Stimulated activated CD4-positive, alpha-beta T cell treated with anti-CD3 and anti-CD28 coated beads, Interleukin-1b, Interleukin-23, amount 100 ng/mL, for 24 hours (primary cell): ENCODE measurements at places on chromosomes 12 and 14.

GRCh38 chr14:74855945-74856344 lies 20.0 kb downstream of the PROX2 start:
- no peak for DNase-seq

DNA sequence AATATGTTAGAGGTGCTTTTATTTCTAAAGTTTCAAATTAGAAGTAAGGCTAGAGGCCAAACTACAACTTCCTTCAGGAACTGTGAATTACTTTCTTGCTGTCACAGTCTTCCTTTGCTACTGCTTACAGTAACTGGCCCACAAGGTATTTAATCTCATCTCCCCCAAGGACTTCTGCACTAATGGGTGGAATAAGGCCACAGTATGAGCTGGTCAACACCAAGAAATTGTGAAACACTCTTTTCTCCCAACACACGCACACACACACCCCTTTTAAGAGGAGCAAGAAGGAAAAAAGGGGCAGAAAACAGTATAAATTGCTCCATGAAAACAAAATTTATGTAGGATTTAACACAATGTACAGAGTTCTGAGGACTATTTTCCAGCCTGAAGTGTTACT lies 45.6 kb downstream of the SCAF11 start:
- no peak for DNase-seq

DNA sequence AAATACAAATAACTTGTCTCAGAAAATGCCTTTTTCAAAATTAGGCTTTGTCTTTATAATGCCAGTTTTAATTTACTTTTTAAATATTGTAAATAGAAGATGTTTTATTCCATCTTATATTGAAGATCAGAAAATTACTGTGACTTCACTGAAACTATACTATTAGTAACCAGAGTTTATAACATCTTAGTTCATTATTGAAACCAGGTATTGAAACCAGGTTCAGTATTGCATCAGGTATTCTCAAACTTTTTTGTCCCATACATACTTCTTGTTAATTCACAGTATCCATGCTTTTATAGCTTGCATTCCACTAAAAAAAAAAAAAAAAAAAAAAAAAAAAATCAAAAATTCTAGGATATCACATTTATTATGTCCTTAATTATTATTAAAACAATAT lies 227.5 kb downstream of the GXYLT1 start:
- no peak for DNase-seq

GRCh38 chr12:57607958-57608663 lies 3.1 kb upstream of the ARHGEF25 start:
- no peak for DNase-seq

DNA sequence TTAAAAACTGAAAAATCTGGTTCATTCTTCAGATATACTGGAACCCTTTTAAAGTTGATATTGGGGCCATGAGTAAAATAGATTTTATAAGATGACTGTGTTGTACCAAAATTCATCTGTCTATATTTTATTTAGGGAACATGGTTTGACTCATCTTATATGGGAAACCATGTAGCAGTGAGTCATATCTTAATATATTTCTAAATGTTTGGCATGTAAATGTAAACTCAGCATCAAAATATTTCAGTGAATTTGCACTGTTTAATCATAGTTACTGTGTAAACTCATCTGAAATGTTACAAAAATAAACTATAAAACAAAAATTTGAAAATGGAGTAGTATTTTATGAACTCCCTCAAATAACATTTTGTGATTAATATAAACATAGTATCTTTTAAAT lies 14.2 kb downstream of the PTGER2 start:
- no peak for DNase-seq

- no peak for DNase-seq
These were observed 172.6 kb downstream of the RASSF9 start for GRCh38 chr12:85663631-85664030.

DNA sequence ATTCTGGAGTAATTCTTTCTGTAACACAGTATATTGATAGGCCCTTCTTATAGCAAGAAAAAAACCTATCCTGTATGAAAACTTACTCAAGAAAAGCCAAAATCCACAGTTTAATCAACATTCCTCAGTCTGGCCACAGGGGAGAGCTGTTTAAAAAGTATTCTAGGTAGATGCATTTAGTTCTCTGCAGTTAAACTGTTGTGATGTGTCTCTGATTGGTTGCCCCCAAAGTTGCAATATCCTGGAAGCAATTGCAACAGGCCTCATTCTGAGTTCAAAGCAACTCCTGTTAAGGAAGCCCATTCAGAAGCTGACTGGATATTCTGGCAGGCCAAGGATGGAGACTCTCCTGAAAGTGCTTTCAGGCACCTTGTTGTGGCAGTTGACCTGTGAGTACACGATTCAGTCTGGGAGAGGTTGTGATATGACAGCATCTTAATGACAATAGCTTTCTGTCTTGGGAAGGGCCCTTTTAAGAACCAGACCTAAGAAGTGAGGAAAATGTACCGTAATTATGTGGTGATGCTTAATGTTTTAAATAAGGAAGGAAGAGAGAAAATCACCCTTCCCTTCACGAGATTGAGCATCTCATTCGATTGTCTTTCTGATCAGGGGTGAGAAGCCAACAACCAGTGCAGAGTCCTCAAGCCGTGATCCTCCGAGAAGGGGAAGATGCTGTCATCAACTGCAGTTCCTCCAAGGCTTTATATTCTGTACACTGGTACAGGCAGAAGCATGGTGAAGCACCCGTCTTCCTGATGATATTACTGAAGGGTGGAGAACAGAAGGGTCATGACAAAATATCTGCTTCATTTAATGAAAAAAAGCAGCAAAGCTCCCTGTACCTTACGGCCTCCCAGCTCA lies 420.7 kb downstream of the DAD1 start:
- no peak for DNase-seq

DNA sequence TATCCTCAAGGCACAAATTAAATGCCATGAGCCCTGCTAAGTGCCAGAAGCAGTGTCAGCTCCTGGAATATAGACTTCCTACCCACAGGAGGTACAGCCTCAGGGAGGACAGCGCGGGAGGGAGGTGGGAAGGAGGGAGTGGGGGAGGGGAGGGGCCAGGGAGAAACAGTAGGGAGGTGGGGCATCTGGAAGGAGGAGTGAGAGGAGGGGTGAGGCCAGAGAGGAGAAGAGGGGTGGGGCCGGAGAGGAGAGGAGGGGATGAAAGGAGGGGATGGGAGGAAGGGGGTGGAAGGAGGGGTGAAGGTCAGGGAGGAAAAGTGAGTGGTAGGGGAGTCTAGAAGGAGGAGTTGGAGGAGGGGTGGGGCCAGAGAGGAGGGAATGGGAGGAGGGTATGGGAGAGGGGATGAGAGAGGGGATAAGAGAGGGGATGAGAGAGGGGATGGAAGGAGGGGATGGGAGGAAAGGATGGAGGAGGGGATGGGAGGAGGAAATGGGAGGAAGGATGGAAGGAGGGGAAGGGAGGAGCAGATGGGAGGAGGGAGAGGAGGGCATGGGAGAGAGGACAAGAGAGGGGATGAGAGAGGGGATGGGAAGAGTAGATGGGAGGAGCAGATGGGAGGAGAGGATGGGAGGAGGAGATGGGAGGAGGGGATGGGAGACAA lies 9.2 kb upstream of the CCDC197 start:
- DNase-seq, result no peak

DNA sequence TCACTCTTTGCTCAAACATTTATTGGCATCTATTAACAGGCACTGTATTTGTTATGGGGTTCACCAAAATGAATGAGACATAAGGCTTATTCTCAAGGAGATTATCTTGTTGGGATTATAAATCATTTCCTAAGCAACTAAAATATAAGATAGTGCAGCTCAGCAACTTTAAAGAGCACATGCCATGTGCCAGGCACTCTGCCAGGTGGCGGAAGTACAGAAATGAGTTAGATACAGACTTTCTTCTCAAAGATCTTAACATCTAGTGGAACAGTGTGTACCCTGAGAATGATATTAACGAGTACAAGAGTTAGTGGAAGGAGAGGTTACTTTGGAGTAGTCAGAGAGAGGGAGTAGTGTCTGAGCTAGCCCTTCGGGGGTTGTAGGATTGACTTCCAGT lies 28.4 kb upstream of the TOMM20L start:
- DNase-seq, result no peak

DNA sequence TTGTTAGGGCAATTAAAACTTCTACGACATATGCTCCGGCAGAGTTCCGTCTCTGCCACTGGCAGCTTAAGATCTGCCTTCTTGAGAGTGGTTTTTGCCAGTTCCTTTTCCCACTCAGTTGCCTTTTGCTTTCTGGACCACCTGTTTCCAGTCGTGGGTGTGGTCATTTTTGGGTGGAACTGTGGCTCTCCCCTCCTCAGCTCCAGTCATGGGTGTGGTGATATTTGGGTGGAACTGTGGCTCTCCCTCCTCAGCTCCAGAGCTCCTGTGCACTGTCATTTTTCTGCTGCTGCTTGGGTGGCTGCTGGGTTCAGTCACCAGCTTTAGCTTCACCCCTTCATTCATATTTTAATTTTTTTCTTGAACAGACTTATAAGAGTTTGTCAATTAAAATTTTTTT lies 25.3 kb downstream of the WDR20 start:
- DNase-seq, result no peak

- no peak for DNase-seq
These were observed 853.0 kb downstream of the TRHDE start for GRCh38 chr12:73125148-73125547.

GRCh38 chr14:59925797-59926196 lies 5.9 kb downstream of the LRRC9 start:
- no peak for DNase-seq

GRCh38 chr14:29461506-29461905 lies 466.1 kb downstream of the PRKD1 start:
- no peak for DNase-seq
